Skin of body (tissue), 3 donors: ENCODE measurements at places on chromosomes 16 and 17.

GRCh38 chr16:27465483-27465879, 63.5 kb downstream of the IL21R start:
- DNase-seq = no peak

GRCh38 chr16:55624696-55625095, 31.1 kb upstream of the SLC6A2 start:
- DNase-seq = no peak

DNA sequence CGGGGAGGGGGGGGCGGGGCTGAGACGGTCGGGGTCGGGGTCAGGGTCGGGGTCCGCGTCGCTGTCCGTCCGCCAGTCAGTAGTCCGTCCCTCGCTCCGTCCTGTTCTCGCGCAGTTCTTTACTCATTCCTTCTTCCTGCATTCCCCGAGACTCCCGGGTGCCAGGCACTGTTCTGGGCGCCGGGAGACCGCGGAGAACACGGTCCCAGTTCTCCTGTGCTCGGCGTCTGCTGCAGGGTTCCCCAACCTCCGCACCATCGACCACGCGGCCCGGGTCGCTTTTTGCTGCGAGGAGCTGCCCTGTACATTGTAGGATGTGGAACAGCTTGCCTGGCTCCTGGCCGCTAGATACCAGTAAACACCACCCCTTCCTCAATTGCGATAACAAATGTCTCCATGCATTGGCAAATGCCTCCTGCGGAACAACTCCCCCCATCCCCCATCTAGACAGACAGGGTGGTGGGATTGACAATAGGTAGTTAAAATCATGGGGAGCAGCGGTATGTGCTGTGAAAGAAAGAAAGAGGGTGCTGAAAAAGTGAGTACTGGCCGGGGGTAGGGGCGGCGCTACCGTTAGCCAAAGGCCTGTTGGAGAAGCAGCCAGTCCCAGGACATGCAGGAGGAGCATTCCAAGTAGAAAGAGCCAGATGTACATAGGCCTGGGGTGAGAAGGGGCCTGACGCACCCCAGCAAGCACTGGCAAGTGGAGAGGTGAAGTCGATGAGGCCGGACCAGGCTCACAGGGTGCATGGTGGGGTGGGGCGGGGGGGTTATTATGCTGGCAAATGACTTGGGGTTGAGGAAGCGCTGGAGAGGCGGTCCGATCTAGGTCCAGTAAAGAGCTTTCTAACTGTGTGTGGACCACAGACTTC, 631 bp downstream of the TRAF7 start:
- no peak for DNase-seq

DNA sequence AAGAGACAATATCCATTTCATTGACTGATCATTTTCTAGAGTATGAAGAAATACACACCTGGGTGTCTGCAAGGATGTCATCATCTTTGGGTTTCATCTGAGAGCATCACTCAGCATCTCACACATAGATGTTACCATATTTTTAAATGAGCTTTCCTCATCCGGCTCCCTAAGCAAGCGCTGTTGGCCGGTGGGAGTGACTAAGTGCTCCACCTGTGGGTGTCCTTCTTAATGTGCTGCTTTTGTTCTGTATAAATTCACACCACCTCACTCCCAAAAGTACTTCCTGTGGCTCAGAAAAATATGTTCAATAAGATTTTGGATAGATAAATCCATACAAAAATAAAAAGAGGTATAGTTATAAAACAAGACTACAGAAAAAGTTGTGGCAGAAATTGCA, 7.4 kb downstream of the SSTR2 start:
- no peak for DNase-seq

GRCh38 chr16:73610605-73611156, 562.8 kb upstream of the ZFHX3 start:
- DNase-seq = no peak

DNA sequence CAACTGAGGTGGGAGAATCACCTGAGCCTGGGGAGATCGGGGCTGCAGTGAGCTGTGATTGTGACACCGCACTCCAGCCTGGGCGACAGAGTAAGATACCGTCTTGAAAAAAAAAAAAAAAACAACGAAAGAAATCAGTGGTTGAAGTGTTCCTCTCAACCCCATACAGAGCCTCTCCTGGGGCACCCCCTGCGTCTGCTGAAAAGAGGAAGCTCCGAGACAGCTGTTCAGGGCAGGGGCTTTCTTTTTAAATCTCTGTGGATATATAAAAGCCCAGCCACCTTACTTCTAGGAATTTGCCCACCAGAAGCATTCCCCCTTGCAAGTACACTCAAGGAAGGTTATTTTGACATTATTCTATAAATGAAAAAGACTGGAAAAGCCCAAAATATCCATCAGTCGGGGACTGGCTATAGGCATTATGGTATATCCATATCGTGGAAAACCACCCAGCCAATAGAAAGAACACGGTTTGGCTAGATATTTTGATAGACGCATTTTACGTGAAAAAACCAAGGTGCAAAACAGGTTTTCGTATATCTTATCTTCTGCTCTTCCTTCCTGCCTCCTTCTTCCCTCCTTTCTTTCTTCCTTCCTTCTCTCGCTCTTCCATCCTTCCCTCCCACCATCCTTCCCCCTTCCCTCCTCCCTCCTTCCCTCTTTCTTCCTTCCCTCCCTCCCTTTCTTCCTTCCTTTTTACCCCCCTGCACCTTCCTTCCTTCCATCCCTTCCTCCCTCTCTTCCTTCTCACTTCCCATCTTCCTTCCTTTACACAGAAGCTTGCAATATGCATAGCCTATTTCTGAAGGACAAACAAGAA, 9.2 kb upstream of the CCL22 start:
- DNase-seq = no peak

DNA sequence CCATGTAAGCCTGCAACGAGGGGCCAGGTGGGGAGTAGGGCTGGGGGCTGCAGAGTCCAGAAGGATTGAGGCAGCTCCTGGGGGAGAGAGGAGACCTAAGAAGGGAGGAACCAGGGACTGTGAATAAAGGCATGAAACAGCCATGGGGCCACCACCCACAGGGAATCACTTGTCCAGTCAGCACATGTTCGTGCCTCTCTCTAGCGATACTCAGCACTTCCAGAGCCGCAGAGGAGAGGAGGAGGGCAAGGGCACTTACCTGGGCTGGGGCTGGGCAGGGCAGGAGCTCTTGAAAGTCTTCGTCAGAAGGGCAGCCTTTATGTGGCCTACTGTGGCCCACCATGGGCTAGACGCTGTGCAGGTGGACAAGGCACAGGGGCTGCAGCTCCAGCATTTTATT, 24.2 kb downstream of the CACNA1G start:
- DNase-seq = no peak

GRCh38 chr16:456891-457483, 31.5 kb downstream of the RAB11FIP3 start:
- peak; percentile 17 for DNase-seq

- no peak for DNase-seq
These were observed 13.2 kb upstream of the CLUH start for GRCh38 chr17:2724784-2725164.

GRCh38 chr17:57881783-57882351, 32.0 kb upstream of the MRPS23 start:
- DNase-seq = peak; percentile 53

DNA sequence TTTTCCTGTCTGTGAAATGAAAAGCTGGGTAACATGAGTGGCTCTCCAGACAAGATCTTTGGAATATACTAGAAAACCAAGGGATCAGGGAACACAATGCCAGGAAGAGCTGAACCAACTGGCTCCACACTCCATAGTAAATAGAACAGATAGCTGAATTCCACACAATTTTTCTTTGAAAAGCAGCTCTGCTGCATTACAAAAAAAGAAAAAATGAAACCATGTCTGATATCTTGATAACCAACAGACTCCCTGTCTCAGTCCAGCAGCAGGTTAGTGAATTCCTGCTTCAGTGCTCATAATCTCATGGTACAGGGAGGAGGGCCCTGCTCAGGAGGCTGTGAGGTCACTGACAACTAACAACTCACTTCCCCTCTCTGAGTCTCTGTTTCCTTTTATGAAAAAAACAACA, 97.1 kb downstream of the CDH11 start:
- no peak for DNase-seq

DNA sequence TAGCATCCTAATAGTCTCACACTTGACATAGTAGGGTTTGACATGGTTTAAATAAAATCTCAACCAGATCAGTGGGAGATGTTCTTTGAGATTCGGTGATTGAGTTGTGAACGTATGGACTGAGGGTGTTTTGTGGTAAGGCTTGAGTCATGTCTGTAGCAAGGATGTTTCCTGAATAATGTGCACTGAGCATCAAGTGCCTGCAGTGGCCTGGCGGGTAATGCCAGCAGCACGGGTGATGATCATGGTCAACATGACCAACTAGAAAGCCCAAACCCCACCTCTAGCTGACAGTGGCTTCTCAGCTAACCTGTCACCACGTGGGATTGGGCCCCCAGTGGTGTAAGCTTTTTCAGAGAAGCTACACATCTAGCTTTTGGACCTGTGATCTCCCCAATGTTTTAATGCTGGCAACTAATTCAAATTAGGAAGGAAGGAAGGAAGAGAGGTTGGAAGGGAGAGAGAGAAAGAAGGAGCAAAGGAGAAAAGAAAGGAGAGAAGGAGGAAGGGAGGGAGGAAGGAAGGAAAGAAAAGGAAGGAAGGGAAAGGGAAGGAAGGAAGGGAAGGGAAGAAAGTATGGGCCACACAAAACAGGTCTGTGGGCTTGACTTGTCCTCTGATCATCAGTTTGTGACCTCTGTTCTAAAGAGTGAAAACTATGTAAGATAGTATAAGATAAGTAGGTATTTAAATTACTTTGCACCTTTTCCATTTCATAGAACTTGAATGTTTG, 55.4 kb downstream of the WWOX start:
- DNase-seq = no peak

DNA sequence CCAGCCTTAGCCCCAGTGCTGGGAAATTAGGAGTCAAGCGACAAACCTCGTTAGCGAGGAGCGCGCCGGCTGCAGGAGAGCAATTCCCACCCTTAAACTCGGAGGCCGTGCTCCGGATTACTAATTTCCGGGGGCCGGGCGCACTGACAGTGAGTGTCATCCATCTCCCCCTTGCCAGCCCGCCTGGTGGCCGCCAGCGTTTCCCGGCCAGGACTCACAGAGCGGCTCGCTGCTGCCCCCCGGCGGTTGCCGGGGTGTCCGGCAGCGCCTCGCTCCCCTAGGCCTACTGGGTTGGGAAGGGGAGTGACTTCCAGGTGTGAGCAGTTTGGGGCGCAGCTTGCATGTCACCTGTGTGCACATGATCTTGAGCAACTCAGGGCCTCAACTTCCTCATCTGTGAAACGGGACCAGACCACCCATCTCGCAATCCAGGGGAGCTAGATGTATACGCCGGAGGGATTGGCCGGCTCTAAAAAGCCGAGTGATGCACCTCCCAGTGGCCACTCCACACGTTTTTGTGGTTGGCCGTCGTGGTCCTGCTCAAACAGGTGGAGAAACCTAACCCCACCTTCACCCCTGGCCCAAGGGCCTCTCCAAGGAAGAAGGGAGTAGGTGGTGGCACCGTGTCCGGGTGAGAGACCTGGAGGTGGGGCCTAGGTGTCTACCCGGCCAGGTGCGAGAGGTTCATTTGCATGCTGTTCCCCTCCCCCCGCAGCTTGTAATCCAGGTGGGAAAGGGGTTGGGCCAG, 2.5 kb upstream of the GSE1 start:
- peak; percentile 82 for DNase-seq

GRCh38 chr16:84050316-84050715, 7.7 kb upstream of the SLC38A8 start:
- no peak for DNase-seq

DNA sequence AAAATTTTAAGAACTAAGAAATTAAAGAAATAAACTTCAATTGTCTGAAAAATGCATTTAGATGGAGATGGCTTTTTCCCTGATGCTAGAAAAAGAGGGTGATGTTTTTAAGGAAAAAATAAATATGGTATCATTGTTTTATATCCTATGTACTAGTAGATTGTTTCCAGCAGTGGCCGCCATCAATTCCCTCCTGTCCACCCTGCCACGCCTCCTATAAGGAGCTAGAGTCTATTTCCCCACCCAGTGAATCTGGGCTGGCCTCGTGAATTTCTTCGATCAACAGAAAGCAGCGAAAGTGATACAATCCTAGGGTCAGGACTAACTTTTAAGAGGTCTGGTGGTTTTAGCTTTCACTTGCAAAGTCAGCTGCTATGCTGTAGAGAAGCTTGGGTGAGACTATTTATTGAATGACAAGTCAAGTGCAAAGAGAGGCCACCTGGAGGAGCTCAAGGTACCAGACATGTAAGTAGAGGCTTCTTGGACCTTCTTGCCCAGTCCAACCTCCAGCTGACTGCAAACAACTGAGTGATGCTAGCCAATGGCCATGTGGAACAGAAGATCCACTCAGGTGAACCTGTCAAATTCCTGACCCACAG, 80.9 kb upstream of the MTMR4 start:
- DNase-seq = no peak

- no peak for DNase-seq
These were observed 25.3 kb upstream of the SEC14L1 start for GRCh38 chr17:77115510-77115909.

GRCh38 chr17:42276609-42277341, 584 bp upstream of the STAT5B start:
- no peak for DNase-seq

GRCh38 chr17:82416771-82417170, 1.4 kb upstream of the HEXD start:
- no peak for DNase-seq

- DNase-seq = peak; percentile 84
These were observed 46.9 kb downstream of the IRX6 start for GRCh38 chr16:55370762-55371482.

DNA sequence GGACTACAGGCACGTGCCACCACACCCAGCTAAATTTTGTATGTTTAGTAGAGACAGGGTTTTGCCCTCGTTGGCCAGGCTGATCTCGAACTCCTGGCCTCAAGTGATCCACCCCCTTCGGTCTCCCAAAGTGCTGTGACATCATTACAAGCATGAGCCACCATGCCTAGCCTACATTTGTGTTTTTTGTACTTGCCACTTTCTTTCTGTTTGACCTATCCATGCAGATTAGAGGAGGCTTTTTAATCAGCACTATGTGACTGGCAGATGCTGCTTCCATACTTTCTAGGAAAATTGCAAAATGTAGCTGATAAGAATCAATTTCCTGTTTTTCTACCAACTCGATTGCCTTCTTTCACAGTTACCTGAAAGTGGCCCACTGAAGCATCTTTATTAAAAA, 57.3 kb downstream of the B9D1 start:
- DNase-seq = no peak

DNA sequence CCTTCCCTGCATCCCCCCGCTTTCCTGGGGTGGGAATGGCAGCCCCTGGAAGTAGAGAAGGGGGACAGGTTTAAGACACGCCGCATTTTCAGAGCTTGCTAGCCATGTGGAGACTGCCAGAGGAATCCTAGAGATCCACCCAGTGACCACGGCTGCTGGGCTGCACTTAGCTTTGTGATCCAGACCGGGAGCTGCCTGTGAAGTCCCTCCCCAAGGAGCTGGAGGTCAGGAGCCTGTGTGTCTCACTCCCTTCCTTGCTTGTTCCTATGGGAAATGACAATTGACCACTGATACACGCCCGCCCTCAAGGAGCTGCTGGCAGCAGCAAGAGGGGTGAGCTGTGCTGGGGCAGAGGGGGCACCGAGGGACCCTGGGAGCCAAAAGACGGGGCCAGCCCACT, 73.7 kb downstream of the SREBF1 start:
- DNase-seq = no peak
